ENCODE measurements at places on chromosomes 3 and 15. TPM values are rescaled to one million over a fixed set of nuclear protein-coding genes. Genes with fewer than 3 reads are reported as not detected.

DNA sequence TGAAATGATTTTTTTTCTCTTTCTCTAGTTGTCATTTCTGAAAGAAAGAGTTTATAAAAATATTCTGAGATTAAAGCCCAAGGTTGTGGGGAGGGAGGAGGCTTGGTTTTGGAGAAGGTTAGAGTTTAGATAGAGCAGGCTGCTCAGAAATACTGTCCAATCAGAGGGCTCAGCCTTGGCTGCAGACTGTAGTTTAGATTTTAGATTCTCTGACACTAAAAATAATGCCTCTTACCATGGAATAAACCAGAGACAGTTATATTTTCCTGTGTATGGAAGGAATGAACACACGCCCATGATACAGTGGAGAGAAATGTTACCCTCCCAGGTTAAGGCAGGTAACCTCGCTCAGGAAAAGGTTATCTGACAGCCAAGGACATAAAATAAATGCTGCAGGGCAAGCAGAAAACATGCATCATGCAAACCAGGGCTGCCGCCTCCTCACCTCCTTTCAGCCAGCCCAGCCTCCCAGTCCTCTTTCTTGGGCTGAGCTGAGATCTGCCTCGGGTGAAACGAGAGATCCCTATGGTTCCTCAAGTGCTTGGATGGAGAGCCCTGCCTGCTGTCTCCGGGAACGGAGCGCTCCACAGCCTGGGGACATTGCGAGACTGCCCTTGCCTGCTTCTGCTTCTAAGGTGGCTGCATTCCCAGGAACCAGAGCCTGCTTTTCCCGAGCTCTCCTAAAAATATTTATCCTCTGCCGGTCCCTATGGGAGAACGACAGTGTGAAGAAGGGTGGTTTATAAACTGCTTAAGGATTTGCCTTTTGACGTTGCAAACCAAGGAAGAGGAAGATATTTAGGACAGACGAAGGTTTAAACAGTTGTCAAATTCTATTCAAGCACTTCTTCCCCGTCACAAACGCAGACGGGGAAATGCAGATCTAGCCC, 848 bp downstream of the NCEH1 start:
- peak; percentile 41 for DNase-seq

Gene PARP15
- total RNA-seq: not detected

Gene LRTM1
- not detected for total RNA-seq

GRCh38 chr3:177753451-177754155, 556.3 kb upstream of the TBL1XR1 start:
- peak; percentile 74 for DNase-seq

DNA sequence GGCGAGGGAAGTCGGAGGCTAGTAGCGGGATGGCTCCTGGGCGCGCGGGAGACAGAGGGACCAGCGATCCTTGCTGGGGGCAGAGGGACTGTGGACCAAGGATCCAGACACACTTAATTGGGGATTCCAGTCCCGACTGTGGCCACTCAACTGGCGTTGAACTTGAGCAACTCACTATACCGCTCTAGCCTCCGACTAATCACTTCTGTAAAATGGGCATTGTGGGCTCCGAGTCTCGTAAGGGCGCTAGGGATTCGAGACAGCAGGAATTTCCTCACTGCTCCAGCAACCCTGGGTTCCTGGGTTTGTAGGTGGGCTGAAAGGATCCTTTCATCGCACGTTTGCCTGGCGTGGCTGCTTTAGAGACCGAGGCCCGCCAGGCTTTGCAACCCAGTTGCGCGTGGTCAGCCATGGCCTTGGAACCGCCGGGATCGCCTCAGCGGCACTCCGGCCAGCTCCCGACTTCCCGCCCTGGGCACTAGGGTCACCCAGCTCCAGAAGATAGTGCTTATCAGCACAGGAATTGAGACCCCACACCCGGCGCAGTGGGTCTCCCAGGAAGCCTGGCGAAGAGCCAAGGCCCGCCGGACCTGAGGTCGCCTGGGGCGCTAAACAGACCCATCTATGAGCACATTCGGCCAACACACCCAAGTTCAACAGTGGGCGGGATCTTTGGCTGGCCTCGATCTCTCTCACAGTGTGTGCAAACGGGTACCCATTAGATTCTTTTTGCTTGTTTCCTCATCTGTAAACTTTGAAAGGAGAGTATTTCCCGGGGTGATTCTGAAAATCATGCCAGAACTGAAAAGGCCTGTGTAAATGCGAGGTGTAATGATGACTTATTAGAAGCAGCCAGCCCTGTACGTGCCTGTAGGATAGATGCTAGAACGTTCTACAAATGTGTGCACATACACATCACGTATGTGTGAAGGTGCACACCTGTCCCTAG, 9.9 kb downstream of the FOXL2 start:
- peak; percentile 18 for DNase-seq

DNA sequence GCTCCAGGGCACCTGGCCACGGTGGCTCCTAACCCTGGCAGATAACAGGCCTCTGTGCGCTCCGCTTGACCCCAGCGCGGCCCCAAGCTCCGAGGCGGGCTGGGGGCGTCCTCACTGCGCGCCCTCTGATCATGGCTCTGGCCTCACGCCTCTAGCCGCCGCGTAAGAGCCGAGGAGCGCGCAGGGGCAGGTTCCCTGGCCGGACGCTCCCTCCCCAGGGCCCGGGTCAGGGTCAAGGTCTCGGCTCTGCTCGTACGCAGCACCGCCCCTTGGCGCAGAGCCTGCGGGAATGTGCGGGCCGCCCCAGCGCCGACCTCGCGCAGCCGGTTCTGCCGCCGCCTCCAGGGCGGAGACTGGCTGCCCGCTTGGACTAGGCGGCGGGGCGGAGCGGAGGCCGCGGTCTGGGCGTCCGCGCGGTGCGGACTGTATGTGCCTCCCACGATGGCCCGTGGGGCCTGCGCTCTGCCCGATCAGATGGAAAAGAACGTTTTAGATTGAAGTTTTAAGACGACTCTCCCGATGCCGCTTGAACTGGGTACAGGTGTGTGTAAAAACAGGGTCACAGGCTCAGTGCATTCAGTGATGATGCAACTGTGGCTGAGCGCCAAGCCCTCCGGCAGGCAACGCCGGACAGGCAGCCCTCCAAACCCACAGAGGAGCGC, 40.8 kb downstream of the CHST14 start:
- DNase-seq: peak; percentile 93

Gene ACTRT3
- not detected for total RNA-seq

DNA sequence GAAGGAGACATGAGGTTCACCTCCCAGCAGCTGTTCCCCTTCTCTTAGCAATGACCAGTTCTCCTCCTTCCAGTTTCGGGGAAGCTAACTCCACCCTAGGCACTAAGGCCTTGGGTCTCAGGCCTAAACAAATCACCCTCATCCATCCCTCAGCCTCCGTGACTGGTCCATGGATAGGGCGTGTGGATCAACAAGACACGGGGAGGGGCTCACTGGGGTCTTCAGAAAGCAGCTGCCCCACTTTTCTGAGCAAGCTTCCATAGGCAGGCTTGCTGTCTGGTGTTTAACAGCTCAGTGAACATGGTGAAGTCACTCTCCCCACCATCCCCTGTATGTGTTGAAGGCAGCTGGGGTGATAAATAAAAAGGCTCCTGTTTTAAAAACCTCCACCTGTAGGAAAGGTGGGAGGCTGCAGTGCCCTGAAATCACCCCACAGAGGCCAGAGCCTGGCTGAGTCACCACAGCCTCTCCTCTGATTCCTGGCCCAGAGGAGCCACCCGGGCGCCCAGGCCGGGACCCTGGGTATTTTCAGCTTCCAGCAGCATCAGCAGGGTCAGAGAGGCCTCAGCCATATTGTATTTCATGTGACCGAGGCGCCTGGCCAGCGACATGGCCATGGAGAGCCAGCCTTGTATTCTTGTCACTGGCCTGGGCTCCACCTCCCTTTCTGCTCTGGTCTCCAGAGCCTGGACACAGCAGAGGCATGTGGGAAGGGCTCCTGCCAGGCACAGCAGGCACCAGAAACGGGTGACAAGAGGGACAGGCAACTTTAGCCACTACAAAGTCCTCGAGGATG, 60.3 kb upstream of the HERC1 start:
- DNase-seq: no peak

Gene ISG20
- total RNA-seq: 54.5 TPM

DNA sequence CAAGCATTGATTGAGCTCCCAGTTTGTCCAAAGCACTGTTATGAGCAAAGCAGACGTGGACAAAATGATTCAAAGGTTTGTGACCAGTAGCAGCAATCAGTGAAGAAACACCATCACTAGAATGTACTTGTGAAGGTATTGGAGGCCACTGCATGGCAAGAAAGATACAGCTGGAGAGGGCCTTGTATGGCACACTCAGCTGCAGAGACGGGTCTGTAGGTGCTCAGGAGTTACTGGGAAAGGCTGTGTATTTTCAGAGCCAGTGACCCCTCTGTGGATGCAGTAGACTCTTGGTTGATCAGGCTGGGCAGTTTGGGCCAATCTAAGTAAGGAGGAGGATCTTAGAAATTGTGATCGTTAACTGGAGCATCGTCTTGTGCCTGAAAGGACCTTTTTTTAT, 120.0 kb downstream of the GHSR start:
- no peak for DNase-seq

Gene MRPL46
- total RNA-seq: 19.9 TPM

Gene PLCH1
- 18.8 TPM for total RNA-seq

Gene MKRN2OS
- not detected for total RNA-seq

- DNase-seq: no peak
Measured at GRCh38 chr15:47410247-47410646, 307.1 kb upstream of the SEMA6D start.

Gene CMTM8
- 4.4 TPM for total RNA-seq

DNA sequence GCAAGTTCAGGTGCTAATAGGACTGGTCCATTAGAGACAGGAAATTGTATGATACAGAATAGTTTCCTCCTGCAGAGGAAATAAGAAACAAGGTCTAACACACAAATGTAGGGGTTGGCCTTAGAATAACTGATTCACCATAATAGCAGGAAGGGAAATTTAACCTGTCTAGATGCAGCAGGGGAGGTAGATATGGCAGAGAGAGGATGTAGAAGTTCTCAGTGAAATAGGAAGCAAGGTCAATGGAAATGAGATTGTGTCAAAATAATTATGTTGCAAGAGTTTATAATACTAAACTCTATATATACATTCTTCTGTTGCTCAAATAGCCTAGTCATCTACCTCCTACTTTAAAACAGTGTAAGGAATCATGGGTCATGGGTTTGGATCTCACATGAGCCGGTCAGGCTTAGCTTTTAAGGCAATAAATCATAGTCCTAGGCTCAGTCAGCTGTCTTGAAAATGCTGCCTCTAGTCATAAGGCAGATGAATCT, 17.0 kb downstream of the BCL2A1 start:
- DNase-seq: no peak

GRCh38 chr3:48023377-48023776, 7.2 kb upstream of the MAP4 start:
- DNase-seq: no peak

DNA sequence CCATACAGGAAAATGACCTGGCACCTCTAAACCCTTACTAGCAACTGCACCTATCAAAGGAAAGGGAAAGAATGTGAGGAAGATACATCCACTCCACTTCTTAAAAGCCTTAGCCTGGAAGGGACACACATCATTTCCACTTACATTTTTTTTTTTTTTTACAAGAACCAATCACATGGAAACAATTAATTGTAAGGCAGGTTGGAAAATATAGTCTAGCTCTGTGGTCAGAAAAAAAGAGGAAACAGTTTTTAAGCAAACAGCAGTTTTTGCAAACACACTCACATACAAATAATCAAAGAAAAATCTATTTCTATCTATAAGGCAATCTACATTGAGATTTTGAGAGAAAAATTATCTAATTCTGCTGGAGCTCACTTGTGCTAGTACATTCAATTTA, 98.9 kb upstream of the SPRED1 start:
- no peak for DNase-seq

DNA sequence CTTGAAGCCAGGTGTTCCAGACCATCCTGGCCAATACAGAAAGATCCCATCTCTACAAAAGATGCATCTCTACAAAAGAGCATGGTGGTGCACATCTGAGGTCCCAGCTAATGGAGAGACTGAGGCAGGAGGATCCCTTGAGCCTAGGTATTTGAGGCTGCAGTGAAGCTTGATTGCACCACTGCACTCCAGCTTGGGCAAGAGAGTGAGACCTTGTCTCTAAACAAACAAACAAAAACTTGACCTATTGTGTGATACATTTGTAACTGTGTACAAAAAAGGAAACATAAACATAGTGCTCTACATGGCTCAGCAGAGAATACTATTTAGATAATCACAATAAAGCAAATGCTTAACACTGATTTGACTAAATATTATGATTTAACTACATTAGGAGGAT, 18.7 kb downstream of the ANPEP start:
- no peak for DNase-seq

DNA sequence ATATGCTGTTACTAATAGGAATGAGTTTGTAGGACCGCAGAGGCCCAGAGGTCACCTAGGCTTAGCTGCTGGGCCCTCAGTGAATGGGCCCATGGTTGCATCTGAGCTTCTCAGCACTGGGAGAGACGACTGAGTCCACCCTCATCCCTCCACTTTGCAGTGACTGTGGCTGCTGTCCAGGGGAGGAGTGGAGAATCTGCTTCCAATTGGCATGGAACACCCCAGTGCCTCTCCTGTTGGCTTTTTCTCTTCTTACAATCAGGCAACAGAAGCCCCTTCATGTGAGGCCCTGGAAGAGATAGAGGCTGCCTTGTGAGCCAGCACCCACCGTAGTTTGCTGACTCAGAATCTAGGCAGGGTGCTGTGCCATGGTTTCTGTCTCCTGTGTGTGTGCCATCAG, 55.6 kb downstream of the ARNT2 start:
- no peak for DNase-seq

DNA sequence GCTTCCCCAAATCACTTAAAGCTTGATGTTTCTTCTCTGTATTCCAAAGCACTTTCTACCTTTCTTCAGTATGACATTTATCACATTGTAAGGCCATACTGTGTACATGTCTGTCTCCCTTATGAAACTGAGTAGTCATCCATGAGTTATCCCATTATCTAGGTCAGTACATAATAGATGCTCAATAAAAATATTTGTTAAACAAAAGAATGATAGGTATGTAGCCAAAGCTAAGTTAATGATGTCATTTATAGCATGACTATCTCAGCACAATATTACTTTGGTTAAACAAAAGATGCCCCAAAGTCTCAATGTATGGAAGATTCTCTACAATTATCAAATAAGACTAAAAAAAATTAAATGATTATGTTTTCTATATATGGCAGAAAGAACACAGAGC, 3.1 kb upstream of the TMCO5A start:
- DNase-seq: no peak

All from stomach (tissue), 19 donors.